ENCODE measurements at places on chromosomes 6 and 20. TPM values are rescaled to one million over a fixed set of nuclear protein-coding genes. Genes with fewer than 3 reads are reported as not detected.

DNA sequence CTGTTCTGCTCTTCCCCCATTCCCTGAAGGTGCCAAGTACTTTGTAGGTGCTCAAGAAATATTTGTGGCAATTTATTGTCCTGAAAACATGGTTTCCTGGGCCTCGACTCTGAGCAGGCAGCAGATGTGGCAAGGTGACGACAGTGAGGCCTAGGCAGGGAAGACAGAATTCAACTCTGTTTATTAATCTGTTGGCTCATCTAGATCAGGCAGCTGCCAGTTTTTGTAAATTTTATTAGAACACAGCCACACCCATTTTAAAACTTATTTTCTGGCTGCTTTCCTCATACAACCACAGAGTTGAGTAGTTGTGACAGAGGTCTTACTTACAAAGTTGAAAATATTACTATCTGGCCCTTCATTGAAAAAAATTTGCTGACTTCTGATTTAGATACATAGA lies 24.5 kb downstream of the MAPK14 start:
- no peaks in the 10 kb centered on the region for H3K36me3 ChIP-seq
- H3K4me3 ChIP-seq = no peak overlapping the region
- H3K27ac ChIP-seq = no peak overlapping the region
- DNase-seq = no peak
- H3K27me3 ChIP-seq = no peaks in the 10 kb centered on the region
- peaks cover 4% of the 10 kb centered on the region for H3K4me1 ChIP-seq

DNA sequence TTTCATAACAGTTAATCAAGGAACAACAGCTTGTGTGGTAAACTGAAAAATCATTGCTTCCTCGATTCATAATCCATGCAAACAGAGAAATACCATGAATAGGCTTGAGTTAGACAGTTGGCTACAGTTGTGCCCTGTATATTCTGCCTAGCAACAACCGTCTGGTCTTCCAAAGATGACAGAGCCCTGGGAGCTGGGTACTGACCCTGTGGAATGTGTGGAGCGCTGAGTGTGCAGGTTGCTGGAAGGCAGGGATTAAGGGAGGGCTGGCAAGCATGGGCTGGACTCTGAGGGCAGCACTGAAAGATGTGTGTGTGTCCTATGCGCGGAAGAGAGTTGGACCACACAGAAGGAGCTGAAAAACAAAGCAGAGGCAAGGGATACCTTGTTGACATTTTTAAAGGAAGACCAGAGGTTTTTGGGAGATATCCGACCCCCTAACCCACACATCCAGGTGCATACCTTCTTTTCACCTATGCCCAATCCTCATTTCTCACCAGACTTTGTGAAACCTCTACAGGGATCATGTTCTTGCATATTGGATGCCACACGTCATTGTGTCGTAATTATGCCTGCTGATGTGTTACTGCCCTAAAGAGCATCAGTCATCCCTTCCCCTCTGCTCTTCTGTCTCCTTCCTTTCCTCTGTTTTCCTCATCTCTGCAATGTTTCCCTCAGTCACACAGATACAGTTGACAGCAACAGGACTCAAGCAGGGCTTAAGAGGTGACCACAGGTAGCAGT lies 58.2 kb upstream of the VGLL2 start:
- H3K36me3 ChIP-seq = no peaks in the 10 kb centered on the region
- H3K4me3 ChIP-seq = no peak overlapping the region
- DNase-seq = no peak
- no peak overlapping the region for H3K27ac ChIP-seq
- no peaks in the 10 kb centered on the region for H3K27me3 ChIP-seq

- no peak overlapping the region for H3K4me3 ChIP-seq
- no peaks in the 10 kb centered on the region for H3K27me3 ChIP-seq
- H3K27ac ChIP-seq = no peak overlapping the region
Observed at GRCh38 chr6:27861861-27862260, 50.3 kb downstream of the OR2B2 start.

- H3K36me3 ChIP-seq = no peaks in the 10 kb centered on the region
- peak overlapping the region; percentile 68 for H3K4me3 ChIP-seq
- peak overlapping the region; percentile 71 for H3K27ac ChIP-seq
- peaks cover 5% of the 10 kb centered on the region for H3K4me1 ChIP-seq
- H3K27me3 ChIP-seq = peaks cover 82% of the 10 kb centered on the region
Observed at GRCh38 chr20:56630086-56630493, 984 bp downstream of the TFAP2C start.

- DNase-seq = no peak
- H3K4me3 ChIP-seq = no peak overlapping the region
- H3K27ac ChIP-seq = no peak overlapping the region
- H3K4me1 ChIP-seq = peaks cover 18% of the 10 kb centered on the region
- H3K36me3 ChIP-seq = no peaks in the 10 kb centered on the region
- peaks cover 3% of the 10 kb centered on the region for H3K27me3 ChIP-seq
Observed at GRCh38 chr6:11607383-11607782, 69.8 kb downstream of the TMEM170B start.

GRCh38 chr6:166743406-166744222 lies 116.6 kb upstream of the RPS6KA2 start:
- DNase-seq = no peak
- H3K36me3 ChIP-seq = no peaks in the 10 kb centered on the region
- peaks cover 5% of the 10 kb centered on the region for H3K4me1 ChIP-seq
- no peak overlapping the region for H3K4me3 ChIP-seq
- H3K27ac ChIP-seq = no peak overlapping the region

DNA sequence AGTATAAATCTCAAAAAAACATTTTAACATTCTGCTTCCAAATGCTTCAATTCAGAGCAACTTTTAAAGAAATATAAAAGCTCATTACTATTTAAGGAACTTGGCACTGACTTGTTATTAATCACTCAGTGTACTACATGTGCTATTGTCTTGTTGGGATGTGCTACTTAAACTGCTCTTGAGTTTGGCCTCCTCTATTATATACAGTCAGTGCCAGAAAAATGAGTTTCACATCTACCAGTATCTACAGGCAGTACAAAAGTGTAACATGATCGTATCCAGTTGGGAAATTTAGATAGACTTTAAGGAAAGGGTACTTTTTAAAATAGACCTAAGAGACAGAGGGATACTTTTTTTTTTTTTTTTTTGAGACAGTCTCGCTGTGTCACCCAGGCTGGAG lies 627.3 kb upstream of the SLC35B3 start:
- no peak overlapping the region for H3K27ac ChIP-seq
- no peaks in the 10 kb centered on the region for H3K4me1 ChIP-seq
- DNase-seq = no peak
- no peaks in the 10 kb centered on the region for H3K36me3 ChIP-seq
- no peaks in the 10 kb centered on the region for H3K27me3 ChIP-seq

DNA sequence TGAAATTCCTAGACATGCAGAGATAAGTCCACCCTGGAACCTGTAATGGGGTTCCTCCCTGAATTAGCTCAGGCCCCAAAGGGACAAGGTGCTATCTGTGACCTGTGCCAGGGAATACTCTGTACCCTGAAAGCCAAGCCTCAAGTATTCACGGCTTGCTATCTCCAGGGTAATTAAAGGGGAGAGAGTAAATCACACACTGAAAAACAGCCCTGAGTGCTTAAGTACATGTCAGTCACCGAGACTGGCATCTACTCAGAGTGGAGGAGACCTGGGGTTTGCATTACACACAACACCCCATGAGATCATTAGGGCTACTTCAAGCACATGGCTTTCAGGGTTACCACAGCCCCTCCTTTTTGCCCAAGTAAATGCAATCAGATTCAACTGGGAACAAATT lies 188.1 kb downstream of the CD83 start:
- DNase-seq = no peak
- peaks cover 2% of the 10 kb centered on the region for H3K36me3 ChIP-seq
- no peak overlapping the region for H3K4me3 ChIP-seq
- H3K27ac ChIP-seq = no peak overlapping the region
- peaks cover 66% of the 10 kb centered on the region for H3K4me1 ChIP-seq

- no peak for DNase-seq
- H3K4me1 ChIP-seq = peaks cover 14% of the 10 kb centered on the region
- no peaks in the 10 kb centered on the region for H3K27me3 ChIP-seq
Observed at GRCh38 chr6:109877028-109878004, 100.8 kb upstream of the GPR6 start.

DNA sequence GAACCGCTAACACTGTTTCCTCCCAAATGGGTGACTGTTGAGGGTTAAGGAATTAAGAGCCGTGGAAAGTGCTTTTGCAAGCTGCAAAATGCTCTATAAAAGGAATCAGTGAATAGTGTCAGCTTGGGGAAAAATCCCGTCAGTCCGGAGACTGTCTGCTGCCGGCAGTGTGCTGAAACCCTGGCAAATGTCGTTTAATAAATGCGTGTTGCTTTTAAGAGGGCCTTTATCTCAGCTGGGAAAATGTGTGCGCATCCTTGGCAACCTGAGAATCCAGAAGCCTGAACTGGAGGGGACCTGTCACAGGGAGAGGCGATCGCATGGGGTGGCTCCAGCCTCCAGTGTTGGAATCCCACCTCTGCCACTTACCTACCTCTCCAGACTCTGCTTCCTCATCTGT lies 9.8 kb downstream of the SIRPA start:
- no peak overlapping the region for H3K27ac ChIP-seq
- no peaks in the 10 kb centered on the region for H3K27me3 ChIP-seq
- DNase-seq = no peak
- H3K36me3 ChIP-seq = peaks cover 2% of the 10 kb centered on the region
- H3K4me3 ChIP-seq = no peak overlapping the region

DNA sequence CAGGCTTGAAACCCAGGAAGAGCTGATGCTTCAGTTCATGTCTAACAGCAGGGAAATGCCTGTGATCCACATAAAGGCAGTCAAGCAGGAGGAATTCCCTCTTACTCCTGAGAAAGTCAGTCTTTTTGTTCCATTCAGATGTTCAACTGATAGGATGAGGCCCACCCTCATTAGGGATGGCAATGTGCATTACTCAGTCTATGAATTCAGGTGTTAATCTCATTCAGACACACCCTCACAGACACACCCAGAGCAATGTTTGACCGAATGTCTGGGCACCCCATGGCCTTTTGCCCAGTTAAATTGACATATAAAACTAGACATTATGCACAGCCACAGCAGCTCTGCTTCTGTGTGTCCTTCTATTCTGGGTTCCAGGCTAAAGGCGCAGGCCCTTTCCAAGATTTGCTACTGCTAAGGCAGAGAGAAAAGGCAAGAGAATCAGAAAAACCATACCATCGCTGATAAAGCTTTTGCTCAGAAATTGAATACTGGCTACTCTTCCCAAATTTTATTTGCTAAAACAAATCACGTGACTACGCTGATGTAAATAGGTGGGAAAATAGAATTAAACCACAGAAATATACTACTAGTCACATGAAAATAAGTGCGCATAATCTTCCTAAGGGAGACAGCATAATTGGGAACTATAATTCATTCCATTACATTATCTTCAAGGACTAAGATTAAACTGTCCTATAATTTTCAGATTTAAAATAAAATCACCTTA lies 625.0 kb upstream of the MAN1A1 start:
- no peaks in the 10 kb centered on the region for H3K36me3 ChIP-seq
- H3K27ac ChIP-seq = no peak overlapping the region
- no peak for DNase-seq
- H3K4me1 ChIP-seq = no peaks in the 10 kb centered on the region

GRCh38 chr6:77124604-77125003 lies 338.7 kb downstream of the HTR1B start:
- H3K27ac ChIP-seq = no peak overlapping the region
- no peak overlapping the region for H3K4me3 ChIP-seq
- H3K27me3 ChIP-seq = no peaks in the 10 kb centered on the region
- H3K4me1 ChIP-seq = no peaks in the 10 kb centered on the region

DNA sequence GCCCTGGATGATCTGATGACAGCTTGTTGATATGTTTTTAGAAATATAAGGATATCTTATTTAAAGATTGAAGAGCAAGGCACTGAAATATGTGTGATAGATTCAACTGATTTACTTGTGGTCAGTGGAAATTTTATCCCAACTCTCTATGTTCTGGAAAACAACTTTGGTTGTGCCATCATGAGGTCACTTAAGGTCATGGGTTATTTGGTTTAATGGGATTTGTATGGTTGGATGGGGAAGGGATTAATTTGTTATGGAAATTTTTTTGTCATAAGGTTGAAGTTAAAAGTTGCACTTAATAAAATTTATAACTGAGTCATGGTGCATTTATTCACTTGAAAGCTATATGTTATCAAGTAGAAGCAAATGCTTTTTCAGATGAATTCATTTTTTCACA lies 214.3 kb upstream of the LAMP5 start:
- no peak for DNase-seq
- H3K4me1 ChIP-seq = peaks cover 4% of the 10 kb centered on the region
- no peak overlapping the region for H3K4me3 ChIP-seq
- no peaks in the 10 kb centered on the region for H3K27me3 ChIP-seq
- H3K36me3 ChIP-seq = no peaks in the 10 kb centered on the region
- H3K27ac ChIP-seq = no peak overlapping the region

DNA sequence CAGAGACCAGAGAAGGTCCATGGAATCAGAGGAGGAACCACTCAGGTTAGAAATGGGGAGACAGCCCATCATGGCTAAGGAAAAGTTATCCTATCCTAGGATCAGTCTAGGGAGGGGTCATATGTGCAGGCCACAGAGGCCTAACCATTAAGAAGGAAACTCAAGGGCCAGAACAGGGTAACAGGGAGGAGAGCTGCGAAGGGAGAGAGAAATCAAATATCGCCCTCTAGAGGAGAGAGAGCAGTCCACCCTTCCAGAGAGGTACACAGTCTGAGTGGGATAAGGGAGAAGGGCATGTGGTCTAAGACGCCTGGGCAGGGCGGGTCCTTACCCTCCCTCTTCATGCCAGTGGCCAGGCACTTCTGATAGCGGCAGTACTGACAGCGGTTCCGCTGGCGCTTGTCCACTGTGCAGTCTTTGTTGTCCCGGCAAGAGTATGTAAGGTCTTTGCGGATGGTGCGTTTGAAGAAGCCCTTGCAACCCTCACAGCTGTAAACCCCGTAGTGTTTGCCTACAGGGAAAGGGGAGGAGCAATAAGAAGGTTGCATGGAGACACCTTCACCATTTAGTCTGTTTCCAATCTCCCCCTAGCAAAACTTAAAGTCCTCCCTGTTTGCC lies 2.9 kb downstream of the RXRB start:
- peaks cover 36% of the 10 kb centered on the region for H3K4me1 ChIP-seq
- peaks cover 25% of the 10 kb centered on the region for H3K36me3 ChIP-seq
- no peak overlapping the region for H3K27ac ChIP-seq

- H3K4me1 ChIP-seq = peaks cover 1% of the 10 kb centered on the region
- peaks cover 2% of the 10 kb centered on the region for H3K36me3 ChIP-seq
- H3K4me3 ChIP-seq = no peak overlapping the region
- no peaks in the 10 kb centered on the region for H3K27me3 ChIP-seq
Observed at GRCh38 chr6:146289816-146290588, 253.6 kb upstream of the RAB32 start.

Gene SCRT2
- total RNA-seq = not detected

Gene ZNF165
- 9.7 TPM for total RNA-seq

Gene COL11A2
- 4.3 TPM for total RNA-seq

Gene TMEM217
- 2.5 TPM for total RNA-seq

Gene FGD2
- not detected for total RNA-seq

Gene AKAP12
- total RNA-seq = 10.6 TPM

Gene GPR63
- total RNA-seq = 3.0 TPM

Gene TBXT
- total RNA-seq = not detected

Gene SAMD3
- 0.69 TPM for total RNA-seq

Gene MCHR2
- not detected for total RNA-seq

All from progenitor cell of endocrine pancreas (in vitro differentiated cells).